ENCODE measurements at places on chromosomes 5 and 9. TPM values are rescaled to one million over a fixed set of nuclear protein-coding genes. Genes with fewer than 3 reads are reported as not detected.

DNA sequence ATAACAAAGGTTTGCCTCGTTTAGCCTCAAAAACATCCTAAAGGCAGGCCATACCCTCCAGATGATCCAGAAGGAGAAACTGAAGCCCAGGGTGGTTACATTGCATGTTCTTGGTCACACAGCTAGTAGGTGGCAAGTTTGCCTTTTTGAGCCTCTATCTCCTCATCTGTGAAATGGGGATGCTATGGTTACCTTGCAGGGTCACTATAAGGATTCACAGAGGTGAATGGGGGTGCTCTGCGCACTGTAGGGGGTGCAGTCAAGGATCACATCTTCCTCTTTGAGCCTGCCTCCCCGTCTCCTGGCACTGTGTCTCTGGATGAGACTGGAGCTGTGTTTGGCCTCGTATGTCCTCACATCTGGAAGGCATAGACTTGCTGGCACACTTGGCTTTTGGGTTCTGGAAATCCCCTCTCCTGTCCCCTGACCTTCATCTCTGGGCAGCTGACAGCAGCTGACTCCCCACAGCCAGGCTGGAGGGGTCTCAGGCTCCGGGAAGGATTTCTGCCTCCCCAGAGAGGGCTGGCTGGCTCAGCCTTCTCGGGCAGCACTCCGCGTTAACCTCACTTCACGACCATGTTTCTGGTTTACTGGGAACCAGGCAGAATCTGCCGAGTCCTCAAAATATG is 167.7 kb downstream of the RGS3 start:
- no peak for DNase-seq

GRCh38 chr5:58842852-58843251 is 260.0 kb downstream of the RAB3C start:
- no peak for DNase-seq

Gene CCDC171
- total RNA-seq: 2.9 TPM

- DNase-seq: peak; percentile 70
Observed at GRCh38 chr9:114452219-114453165, 52.8 kb downstream of the WHRN start.

GRCh38 chr9:77587851-77588250 is 60.3 kb downstream of the GNA14 start:
- no peak for DNase-seq

Gene RPP25L
- total RNA-seq: 29.3 TPM

Gene ICE1
- total RNA-seq: 27.4 TPM

Gene MYO10
- 0.28 TPM for total RNA-seq

DNA sequence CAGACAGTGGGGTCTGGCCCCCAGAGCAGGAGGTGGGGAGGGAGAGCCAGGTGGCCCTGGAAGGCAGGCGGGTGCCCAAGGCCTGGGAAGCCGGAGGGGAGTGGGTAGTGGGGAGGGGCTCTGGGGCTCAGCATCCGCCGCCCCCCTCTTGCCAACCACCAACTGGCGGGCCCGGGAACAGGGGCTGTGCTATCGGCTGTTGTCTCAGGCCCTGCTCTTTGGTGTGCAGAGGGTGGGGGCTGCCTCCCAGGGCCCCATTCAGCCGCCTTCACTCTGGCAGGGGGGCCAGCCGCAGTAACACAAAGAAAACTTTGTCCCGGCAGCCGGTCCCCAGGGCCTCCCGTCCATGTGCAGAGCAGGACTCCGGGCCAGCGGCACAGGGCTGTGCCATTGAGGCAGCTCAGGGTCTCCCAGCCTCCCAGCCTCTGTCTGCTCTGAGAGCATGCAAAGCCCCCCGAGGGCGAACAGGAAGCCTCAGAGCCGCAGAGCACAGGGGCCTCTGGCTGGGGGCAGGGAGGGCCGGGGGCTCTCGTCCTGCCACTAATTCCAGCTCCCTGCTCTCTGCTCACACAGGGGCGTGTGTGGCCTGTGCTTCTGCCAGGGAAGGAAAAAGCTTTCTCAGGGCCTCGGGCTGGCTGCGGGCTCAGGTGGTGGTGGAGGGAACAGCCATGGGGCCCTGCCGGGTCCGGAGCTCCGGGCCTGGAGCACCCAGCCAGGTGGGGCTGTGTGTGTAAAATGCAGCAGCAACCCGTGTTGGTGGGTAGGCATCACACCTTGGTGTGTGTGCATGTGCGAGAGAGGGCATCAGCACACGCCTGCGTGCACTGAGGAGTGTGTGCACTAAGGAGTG is 54.2 kb upstream of the NOTCH1 start:
- no peak for DNase-seq

DNA sequence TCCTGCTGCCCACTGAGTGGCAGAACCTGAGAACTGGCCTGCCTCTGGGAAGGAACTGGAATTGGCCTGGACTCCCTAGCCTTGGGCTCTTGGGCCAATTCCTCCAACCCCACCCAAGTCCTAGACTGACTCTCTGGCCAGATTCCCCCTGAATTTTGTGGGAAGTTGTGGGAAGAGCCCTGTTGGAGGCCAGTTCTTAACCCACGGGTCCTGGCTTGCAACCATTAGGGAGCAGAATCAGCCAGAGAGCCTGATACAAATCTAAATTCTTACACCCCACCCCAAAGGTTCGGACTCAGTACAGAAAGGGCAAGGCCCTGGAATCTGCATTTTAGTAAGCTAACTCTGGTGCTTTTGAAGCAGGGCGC is 125.3 kb upstream of the SLC25A48 start:
- DNase-seq: no peak

DNA sequence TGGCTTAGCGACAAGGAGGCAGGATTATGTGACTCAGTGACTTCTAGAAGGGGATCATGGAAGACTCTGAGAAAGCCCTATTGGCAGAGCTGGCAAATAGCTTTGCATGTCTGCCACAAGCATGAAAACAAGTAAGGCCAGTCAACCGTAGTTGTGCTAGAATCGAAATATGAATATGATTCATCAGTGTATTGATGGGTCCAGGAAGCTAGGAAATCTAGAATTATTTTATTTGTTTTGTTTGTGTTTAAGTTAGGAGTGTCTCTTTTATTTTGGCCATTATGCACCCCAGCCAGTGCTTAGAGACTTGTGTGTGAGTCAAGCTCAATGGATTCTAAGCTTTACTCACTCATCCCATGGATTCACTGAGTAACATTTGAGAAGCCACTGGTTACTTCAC is 3.8 kb upstream of the ITGA2 start:
- no peak for DNase-seq

- DNase-seq: no peak
Observed at GRCh38 chr5:157283434-157283833, 17.5 kb downstream of the CYFIP2 start.

Gene CXXC5
- total RNA-seq: 0.82 TPM

- DNase-seq: peak; percentile 54
Observed at GRCh38 chr9:133691626-133692363, 46.4 kb downstream of the SARDH start.

- DNase-seq: no peak
Observed at GRCh38 chr5:73515232-73515631, 17.0 kb downstream of the BTF3 start.

DNA sequence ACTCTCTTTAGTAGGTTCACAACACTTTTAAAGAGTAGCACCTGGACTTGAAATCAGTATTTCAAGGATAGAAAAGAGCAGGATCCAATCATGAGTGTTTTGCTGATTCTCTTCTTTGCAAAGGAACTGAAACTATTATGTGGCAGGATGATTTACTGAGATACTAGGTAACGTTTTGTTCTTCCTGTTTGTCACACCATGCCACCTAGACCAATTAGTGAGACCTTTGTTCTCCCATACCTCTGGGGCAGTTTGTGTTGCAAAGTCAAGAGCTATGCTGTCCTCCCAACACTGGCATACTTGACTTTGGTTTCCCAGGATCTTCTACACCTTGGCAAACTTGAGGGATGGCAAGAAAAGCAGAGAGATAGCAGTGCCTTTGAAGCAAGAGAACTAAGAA is 43.4 kb downstream of the PPP1R2B start:
- DNase-seq: no peak

Measured in activated CD4-positive, alpha-beta T cell treated with anti-CD3 and anti-CD28 coated beads for 36 hours (primary cell).